ENCODE measurements at places on chromosomes 4 and X.

DNA sequence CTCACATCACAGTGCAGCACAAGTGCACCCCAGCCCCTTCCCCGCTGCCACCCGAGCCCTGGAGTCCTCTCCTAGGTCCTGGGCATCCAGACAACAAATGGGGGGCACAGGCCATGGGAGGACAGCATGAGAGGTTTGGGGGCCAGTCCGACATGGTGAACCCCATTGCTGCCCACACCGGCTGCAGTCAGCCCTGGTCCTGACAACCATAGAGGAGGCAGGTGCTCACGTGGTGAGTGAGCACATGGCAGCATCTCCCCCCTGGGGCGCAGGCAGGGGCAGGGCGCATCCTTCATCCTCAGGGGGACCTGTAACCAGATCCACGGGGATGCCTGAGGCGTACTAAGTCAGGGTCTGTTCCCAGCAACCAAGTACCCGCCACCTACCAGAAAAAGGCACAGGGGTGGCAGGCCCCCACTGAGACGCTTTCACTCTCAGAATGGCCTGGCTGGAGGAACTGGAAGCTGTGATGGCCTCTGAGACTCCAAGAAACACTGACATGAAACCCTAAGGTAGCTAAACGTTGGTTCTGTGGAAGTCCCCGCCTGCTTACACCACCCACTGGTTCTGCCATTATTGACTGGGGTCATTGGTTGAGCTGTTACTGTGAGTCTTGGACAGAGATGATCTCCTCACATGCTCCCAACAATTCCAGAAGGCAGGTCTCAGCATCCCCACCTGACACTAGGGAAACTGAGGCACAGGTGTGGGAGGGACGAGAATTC, 6.5 kb downstream of the ZFYVE28 start:
- DNase-seq: no peak

GRCh38 chr4:95601356-95601755, 52.6 kb upstream of the UNC5C start:
- no peak for DNase-seq

DNA sequence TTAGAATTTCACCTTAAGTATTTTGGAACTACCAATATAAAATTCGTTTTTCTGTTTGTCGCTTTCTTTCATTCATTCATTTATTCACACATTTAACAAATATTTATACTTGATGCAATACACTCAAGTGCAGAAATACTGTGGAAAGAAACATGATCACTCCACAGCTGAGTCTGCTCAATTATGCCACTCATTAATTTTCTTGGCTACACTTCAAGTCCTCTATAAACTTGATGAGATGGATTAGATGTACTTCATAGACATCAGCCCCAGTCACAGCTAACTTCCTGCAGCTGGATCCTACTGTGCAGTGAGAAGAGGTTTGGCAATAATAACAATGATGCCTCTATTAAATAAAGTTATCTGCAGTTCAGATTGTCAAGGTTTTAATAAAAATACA, 208.1 kb downstream of the PDGFC start:
- peak; percentile 54 for DNase-seq

- no peak for DNase-seq
Measured at GRCh38 chrX:139784807-139785206, 76.8 kb upstream of the MCF2 start.

DNA sequence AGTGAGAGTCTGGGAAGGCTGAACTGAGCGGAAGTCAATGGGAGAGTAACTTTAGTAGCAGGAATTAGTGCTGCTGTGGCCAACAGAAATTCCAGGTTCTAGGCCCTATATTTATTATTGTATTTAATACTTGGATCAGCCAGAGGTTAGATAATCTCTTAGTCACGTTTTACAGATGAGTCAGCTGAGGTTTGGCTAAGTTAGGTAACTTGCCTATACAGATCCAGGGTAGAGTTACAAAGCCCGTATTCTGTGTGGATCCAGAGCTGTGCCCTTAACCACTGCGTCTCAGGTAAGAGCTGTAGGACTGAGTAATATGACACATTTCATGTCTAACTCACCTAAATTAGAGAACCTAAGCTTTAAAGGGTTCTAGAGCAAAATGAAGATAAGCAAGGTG, 20.5 kb downstream of the PSMD10 start:
- DNase-seq: no peak

GRCh38 chrX:55451990-55452832, at the start of gene MAGEH1:
MAGEH1 (plus strand) TSS chrX:55452127; CDS start chrX:55452375, 248 bp downstream.
- peak; percentile 16 for DNase-seq
